ENCODE measurements at places on chromosomes 16 and 17. TPM values are rescaled to one million over a fixed set of nuclear protein-coding genes. Genes with fewer than 3 reads are reported as not detected.

DNA sequence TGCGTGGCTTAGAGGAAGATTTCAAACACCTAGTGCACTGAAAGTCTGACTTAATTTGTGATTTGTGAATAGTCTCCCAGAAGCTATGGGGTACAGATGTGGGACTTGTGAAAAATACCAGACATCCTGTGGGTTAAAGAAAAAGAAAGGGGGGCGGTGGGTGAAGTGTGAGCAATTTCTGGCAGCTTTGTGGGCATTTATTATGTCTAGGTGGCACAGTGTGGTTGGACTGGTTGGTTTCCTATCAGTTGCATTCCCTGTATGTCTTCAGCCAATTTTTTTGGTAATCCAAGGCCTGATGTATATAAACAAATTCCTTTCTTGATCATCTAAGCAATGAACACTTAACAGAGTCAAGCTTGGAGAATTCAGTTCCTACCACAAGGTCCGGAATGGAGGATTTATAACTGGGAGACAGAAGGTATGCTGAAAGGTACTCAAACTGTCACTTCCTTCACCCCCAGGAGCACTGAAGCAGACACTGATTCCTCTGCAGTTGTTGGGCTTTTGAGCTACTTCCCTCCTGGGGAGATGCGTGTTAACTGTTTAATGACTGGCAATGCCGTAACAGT is 211.6 kb downstream of the WWOX start:
- no peak for DNase-seq

GRCh38 chr16:86492961-86493629 is 17.2 kb upstream of the FOXF1 start:
- no peak for DNase-seq

CLEC3A gene
- total RNA-seq: not detected

DNA sequence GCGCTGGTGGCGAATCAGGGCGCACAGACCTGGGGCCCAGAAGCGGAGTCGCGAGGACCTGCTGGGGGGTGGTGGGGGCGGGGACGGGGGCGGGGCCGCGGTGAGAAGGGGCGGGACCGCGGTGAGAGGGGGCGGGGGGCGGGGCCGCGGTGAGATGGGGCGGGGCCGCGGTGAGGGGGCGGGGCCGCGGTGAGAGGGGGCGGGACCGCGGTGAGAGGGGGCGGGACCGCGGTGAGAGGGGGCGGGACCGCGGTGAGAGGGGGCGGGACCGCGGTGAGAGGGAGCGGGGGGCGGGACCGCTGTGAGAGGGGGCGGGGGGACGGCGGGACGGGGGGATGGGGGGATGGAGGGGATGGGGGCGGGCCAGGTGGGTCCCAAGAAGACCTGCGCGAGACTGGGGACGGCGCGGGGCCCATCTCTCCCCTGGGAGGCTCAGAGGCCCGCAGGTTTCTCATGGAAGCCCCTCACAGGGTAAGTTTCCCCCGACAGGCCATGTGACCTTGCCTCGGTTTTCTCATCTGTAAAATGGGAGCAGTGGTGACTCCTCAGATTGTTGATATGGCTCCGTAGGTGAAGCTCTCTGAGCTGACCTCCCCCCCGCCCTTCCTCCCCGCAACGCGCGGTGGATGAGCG is 28.6 kb upstream of the DBNDD1 start:
- no peak for DNase-seq
